ENCODE measurements at places on chromosomes 5 and 9.

DNA sequence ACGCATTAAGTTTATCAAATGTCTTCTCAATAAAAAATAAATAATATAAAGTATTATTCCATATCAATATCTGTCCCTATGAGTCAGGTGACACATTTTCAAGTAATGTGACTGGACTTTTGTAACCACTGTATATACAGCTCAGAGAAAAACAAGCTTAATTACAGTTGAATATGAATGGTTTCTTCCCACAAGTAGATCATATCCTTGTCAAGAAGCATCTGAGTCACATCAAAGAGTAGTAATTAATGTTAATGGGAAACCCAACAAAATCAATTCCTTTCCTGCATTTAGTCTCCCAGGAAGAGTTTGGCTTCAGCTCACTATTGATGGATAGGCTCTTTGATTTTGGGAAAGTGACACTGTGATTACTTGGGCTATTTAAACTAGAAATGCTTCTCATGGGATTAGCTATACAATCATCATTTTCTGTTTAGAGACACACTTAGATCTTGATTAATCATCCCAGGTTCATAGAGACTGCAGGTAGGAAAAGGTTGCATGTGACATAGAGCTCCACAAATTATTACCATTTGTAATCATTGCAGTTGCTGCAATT lies 292.9 kb downstream of the GABRG2 start:
- H3K27ac ChIP-seq, result no peak overlapping the region
- no peaks in the 10 kb centered on the region for H3K27me3 ChIP-seq
- peaks cover 7% of the 10 kb centered on the region for H3K36me3 ChIP-seq
- no peak overlapping the region for H3K4me3 ChIP-seq

DNA sequence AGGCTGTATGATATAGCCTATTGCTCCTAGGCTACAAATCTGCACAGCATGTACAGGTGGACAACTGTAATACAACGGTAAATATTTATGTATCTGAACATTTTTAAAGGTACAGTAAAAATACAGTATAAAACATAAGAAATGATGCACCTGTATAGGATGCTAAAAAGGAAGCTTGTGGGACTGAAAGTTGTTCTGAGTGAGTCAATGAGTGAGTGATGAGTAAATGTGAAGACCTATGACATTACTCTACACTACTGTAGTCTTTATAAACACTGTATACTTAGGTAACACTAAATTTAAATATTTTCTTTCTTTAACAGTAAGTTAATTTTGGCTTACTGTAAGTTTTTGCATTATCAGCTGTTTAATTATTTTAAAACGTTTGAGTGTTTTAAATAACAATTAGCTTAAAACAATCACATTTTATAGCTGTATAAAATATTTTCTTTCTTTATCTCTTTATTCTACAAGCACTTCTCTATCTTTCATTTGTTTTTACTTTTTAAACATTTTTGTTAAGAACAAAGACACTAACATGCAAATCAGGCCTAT lies 28.1 kb downstream of the CDH18 start:
- no peaks in the 10 kb centered on the region for H3K36me3 ChIP-seq
- no peaks in the 10 kb centered on the region for H3K27me3 ChIP-seq
- no peak overlapping the region for H3K4me3 ChIP-seq
- no peak overlapping the region for H3K27ac ChIP-seq
- no peaks in the 10 kb centered on the region for H3K4me1 ChIP-seq

GRCh38 chr9:87701931-87702421 lies 23.9 kb upstream of the CTSL start:
- no peaks in the 10 kb centered on the region for H3K27me3 ChIP-seq
- peak; percentile 46 for DNase-seq
- peaks cover 6% of the 10 kb centered on the region for H3K4me1 ChIP-seq
- peak overlapping the region; percentile 90 for H3K27ac ChIP-seq
- H3K36me3 ChIP-seq, result peaks cover 75% of the 10 kb centered on the region
- no peak overlapping the region for H3K4me3 ChIP-seq

GRCh38 chr5:166382031-166382430 lies 1909.4 kb upstream of the WWC1 start:
- peaks cover 10% of the 10 kb centered on the region for H3K36me3 ChIP-seq
- no peaks in the 10 kb centered on the region for H3K27me3 ChIP-seq
- peak; percentile 41 for DNase-seq
- no peak overlapping the region for H3K4me3 ChIP-seq
- H3K27ac ChIP-seq, result peak overlapping the region; percentile 31

GRCh38 chr9:81097131-81097847 lies 592.1 kb downstream of the TLE1 start:
- H3K36me3 ChIP-seq, result no peaks in the 10 kb centered on the region
- no peak for DNase-seq
- peaks cover 8% of the 10 kb centered on the region for H3K4me1 ChIP-seq
- no peaks in the 10 kb centered on the region for H3K27me3 ChIP-seq
- H3K27ac ChIP-seq, result no peak overlapping the region
- H3K4me3 ChIP-seq, result no peak overlapping the region

DNA sequence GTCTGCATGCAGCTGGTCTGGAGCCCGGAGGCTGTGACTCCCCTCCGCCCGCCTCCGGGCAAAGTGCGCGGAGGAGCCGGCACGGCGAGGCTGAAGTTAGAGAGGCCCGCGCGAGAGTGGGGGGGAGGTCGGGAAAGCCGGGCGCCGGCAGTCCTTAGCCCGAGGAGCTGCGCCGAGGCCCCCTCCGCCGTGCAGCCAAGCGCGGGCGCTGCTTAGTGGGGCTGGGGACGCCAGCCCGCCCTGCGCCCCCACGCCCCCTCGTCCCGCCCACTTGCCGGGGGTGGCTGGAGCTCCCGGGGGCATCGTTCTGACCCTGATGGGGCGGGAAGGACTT lies 403 bp downstream of the NINJ1 start:
- peaks cover 30% of the 10 kb centered on the region for H3K4me1 ChIP-seq
- H3K27me3 ChIP-seq, result peaks cover 20% of the 10 kb centered on the region
- no peaks in the 10 kb centered on the region for H3K36me3 ChIP-seq
- peak; percentile 58 for DNase-seq

GRCh38 chr9:84397822-84398221 lies 57.3 kb upstream of the SLC28A3 start:
- no peak overlapping the region for H3K4me3 ChIP-seq
- DNase-seq, result no peak
- H3K4me1 ChIP-seq, result no peaks in the 10 kb centered on the region
- H3K36me3 ChIP-seq, result peaks cover 7% of the 10 kb centered on the region
- no peak overlapping the region for H3K27ac ChIP-seq

GRCh38 chr9:89467278-89467625 lies 30.7 kb downstream of the SEMA4D start:
- peak overlapping the region; percentile 69 for H3K27ac ChIP-seq
- no peak overlapping the region for H3K4me3 ChIP-seq
- H3K36me3 ChIP-seq, result peaks cover 5% of the 10 kb centered on the region
- peaks cover 78% of the 10 kb centered on the region for H3K4me1 ChIP-seq

DNA sequence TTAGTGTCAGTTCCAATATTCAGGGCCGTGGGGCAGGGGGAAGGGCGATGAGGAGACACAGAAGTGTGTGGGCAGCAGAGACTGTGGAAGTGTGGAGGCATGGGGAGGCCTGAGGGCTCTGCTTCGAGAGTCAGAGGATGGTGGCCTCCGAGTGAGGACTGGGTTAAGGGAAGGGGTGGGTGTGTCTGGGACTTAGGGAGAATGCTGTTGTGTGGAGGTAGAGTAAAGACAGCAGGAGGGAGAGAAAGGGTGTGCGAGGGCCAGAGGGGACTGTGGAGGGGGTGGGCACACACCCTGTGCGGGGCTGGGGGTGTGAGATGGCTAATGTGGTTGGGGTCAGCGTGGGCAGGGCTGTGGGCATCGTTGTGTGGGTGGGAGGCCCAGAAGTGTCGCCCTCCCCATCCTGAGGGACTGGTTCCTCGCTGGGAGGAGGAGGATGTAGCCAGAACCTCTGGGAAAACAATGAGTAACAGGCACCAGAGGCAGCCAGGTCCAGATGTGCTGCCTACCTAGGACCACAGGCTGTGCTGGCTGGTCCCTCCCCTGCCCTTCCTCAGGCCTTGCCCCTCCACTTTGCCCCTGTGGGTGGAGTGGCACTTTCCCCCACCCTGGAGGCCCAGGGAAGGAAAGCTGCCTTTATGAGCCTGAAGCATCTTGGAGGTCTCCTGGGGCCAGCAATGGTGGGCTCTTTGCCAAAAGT lies 4.2 kb downstream of the USP20 start:
- no peaks in the 10 kb centered on the region for H3K27me3 ChIP-seq
- peaks cover 62% of the 10 kb centered on the region for H3K4me1 ChIP-seq
- no peak overlapping the region for H3K4me3 ChIP-seq
- no peak overlapping the region for H3K27ac ChIP-seq
- no peaks in the 10 kb centered on the region for H3K36me3 ChIP-seq
- no peak for DNase-seq

- 0 out of 2 replicates have a peak, but pooled peaks cover 3% of the 10 kb centered on the region for H3K27me3 ChIP-seq
- no peak overlapping the region for H3K4me3 ChIP-seq
- no peaks in the 10 kb centered on the region for H3K36me3 ChIP-seq
- H3K27ac ChIP-seq, result no peak overlapping the region
These were observed 64.3 kb upstream of the GGTA1 start for GRCh38 chr9:121563881-121564460.
